ENCODE measurements at places on chromosomes 2 and 18. TPM values are rescaled to one million over a fixed set of nuclear protein-coding genes. Genes with fewer than 3 reads are reported as not detected.

GNLY gene
- total RNA-seq = 181 TPM

DYNAP gene
- not detected for total RNA-seq

YIPF4 gene
- 15.3 TPM for total RNA-seq

NT5DC4 gene
- not detected for total RNA-seq

SERPINB13 gene
- total RNA-seq = not detected

NOL4 gene
- total RNA-seq = not detected

ITPRIPL1 gene
- total RNA-seq = 4.7 TPM

DNAJC5G gene
- not detected for total RNA-seq

CCDC85A gene
- total RNA-seq = not detected

LPIN1 gene
- total RNA-seq = 52.8 TPM

ANTXR1 gene
- under 0.01 TPM for total RNA-seq

RGPD3 gene
- 1.5 TPM for total RNA-seq

CPO gene
- total RNA-seq = 0.21 TPM

WNT6 gene
- total RNA-seq = not detected

AMER3 gene
- not detected for total RNA-seq

AQP12B gene
- total RNA-seq = not detected

GPR45 gene
- not detected for total RNA-seq

PRKAG3 gene
- not detected for total RNA-seq

SP140 gene
- total RNA-seq = 96.6 TPM

QPCT gene
- total RNA-seq = 49.5 TPM

ABCG5 gene
- total RNA-seq = not detected

RAB17 gene
- 0.10 TPM for total RNA-seq

CDK5R2 gene
- total RNA-seq = not detected

LBX2 gene
- total RNA-seq = 0.21 TPM

TMEM37 gene
- not detected for total RNA-seq

IL1F10 gene
- total RNA-seq = not detected

ZBTB7C gene
- total RNA-seq = not detected

VWC2L gene
- under 0.01 TPM for total RNA-seq

ANKRD30B gene
- not detected for total RNA-seq

SLC23A3 gene
- total RNA-seq = 0.31 TPM

ITPRID2 gene
- 96.4 TPM for total RNA-seq

RNASEH1 gene
- total RNA-seq = 26.2 TPM

ACMSD gene
- not detected for total RNA-seq

YES1 gene
- total RNA-seq = 53.4 TPM

TRIP12 gene
- total RNA-seq = 224 TPM

DUSP28 gene
- 12.1 TPM for total RNA-seq

FASTKD1 gene
- total RNA-seq = 8.1 TPM

Data from mononuclear cell (primary cell).